ENCODE measurements at places on chromosomes 7 and 10.

DNA sequence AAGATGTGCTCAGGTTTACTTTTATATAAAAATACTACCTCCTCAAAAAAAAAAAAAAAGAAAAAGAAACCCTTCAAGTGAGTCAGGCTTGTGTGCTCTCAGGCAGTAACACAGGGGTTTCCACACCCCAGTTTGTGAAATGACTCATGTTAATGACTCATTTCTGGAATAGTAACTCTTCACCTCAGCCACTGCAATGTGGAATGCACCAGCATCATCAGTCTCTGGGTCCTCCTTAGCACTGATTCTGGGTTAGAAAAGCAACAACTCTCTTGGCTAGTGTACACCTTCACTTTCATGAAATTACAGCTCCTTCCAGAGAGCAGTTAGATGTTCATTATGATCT, 110.6 kb downstream of the EMX2 start:
- DNase-seq = peak; percentile 77

DNA sequence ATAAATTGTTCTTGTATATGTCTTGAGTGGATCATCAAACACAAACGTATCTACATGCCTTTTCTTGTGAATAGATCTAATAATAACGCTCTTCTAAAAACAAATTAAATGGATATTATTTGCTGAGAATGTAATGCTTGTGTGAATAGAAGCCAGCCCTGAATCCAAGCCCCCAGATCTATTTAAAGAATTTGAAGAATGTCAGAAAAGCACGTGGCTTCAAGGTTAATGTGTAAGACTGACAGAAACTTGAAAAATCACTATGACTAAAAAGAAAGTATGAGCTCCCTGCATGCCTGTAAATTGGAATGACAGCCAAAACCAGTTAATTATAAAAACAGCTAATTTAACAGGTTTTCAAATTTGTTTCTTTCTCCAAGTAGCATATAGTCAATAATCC, 43.2 kb upstream of the ATRNL1 start:
- no peak for DNase-seq

DNA sequence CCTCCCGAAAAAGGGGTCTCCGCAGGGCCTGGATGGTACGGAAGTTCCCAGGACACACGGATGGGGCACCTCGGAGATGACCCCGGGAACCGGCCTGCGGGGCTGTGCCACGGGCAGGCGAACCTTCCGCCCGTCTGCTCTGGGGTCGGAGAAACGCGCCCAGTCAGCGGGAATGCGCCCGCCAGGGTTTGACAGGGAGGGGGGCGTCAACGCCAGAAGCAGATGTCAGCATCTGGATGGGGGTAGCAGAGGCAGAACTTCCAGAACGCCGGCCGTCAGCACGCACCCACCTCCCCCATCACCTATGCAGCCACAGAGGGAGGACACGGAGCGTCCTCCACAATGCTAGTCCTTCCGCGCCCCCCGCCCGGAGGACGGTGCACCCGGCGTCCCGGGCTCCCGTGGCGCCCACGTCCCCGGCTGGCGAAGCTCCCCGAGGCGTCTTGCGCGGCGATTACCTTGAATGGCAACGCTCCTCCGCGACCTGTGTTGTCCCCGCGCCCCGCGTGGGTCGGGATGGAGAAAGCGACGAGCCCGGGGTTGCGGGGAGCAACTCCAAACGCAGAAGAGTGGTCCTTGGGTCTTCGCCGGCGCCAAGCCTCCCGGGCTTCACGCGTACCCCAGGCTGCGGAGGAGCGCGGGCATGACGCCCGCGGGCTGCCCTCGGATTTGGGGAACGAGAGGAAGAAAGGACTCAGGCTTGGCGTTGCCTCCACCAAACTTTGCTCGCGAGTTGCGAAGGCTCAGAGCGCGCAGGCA, 561 bp downstream of the FGFR2 start:
- no peak for DNase-seq

- no peak for DNase-seq
Measured at GRCh38 chr7:27203964-27204594, 4.2 kb upstream of the HOXA13 start.

GRCh38 chr10:61135276-61135721, 191.3 kb upstream of the RHOBTB1 start:
- no peak for DNase-seq

GRCh38 chr7:35908331-35909216, 107.7 kb downstream of the SEPTIN7 start:
- no peak for DNase-seq

GRCh38 chr7:130896898-130897514, 163.0 kb upstream of the KLF14 start:
- DNase-seq = no peak

All from AG09309 (cell line).